ENCODE measurements at places on chromosomes 11 and 22. TPM values are rescaled to one million over a fixed set of nuclear protein-coding genes. Genes with fewer than 3 reads are reported as not detected.

DNA sequence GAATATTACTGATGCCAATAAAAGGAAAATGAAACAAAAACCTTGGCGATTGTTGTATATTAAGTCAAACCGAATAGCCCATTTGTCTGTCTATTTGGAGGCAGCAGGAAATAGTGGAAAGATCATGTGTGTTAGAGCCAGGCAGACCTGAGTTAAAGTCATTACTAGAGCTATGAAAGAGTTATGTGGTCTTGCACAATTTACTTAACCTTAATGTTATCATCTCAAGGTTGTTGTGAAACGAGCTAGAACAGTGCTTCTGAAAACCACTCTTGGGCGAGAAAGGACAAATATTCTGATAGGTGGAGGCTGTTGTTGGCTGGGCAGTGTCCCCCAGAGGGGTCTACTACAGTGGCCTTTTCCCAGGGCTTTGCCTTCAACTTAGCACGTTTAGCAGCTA is 60.0 kb upstream of the NUP160 start:
- DNase-seq = no peak

DNA sequence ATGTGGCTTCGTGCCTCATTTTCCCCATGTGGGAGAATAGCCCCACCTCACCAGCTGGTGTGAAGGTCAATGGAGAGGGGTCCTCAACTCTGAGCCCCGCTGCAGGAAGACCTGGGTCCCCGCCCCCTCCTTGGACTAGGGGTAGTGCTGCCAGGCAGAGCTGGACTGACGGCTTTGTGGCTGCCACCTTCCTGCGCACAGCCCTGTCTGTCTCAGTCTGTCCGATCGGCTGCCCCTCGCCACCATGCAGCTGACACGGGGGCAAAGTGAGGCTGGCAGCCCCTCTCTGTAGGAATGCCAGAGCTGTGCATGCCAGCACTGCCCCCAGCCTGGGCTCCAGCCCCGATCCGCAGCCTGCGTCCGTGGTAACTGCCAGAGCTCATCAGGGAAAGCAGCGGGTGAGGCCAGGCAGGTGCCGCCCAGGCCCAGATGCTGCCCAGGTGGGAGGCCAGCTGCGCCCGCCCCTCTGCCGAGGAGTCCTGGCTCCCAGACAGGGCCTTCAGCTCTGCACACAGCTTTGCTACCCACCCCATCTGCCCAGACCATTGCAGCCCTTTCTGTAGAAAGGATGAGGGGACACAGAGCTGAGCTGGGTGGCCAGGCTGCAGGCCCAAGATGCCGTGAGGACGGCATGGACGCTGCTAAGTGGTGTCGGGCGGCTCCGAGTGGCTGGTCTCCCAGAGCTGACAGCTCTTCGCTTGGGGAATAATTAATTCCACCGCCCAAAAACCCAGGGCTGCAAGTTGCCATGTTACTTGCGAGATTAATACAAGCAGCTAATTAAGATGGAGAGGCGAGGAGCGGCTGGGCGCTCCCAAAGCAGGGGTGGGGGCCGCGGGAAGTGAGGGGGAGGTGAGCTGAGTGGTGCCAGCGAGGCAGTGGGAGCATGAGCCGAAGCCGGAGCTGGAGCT is 19.5 kb upstream of the FLRT1 start:
- no peak for DNase-seq

DNA sequence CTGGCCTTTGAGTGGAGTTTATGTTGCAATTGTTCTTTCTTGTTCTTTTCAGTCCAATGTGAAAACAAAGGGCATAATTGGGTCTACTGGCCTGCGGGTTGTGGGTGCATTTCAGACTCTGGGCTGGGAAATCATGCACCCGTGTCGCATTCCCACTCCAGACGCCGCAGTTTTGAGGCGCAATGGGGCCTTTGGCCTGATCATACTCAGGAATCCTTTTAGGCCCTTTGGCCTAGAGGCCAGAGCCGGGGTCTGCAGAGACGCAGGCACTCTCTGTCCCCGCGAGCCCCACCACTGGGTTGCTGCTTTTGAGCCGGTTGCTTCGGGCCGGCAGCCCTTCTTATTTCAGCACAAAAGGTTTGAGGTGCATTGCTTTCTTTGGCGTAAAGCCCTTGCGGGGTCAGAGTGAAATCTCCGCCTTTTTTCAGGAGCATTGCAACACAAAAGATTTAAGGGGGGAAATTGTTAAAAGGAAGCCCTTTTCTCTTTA is 48.4 kb upstream of the DBX1 start:
- DNase-seq = no peak

DNA sequence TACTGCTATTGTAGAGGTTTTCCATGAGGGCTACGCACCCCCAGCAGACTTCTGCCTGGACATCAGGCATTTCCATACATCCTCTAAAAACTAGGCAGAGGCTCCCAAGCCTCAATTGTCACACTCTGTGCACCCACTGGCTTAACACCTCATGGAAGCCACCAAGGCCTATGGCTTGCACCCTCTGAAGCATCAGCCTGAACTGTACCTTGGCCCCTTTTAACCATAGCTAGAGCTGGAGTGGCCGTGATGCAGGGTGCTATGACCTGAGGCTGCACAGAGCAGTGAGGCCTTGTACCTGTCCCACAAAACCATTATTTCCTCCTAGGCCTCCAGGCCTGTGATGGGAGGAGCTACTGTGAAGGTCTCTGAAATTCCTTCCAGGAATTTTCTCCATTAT is 33.9 kb downstream of the AAMDC start:
- no peak for DNase-seq

The ALDH3B2 gene
- not detected for total RNA-seq
